Amniotic stem cell (primary cell): ENCODE measurements at places on chromosomes 4 and X.

DNA sequence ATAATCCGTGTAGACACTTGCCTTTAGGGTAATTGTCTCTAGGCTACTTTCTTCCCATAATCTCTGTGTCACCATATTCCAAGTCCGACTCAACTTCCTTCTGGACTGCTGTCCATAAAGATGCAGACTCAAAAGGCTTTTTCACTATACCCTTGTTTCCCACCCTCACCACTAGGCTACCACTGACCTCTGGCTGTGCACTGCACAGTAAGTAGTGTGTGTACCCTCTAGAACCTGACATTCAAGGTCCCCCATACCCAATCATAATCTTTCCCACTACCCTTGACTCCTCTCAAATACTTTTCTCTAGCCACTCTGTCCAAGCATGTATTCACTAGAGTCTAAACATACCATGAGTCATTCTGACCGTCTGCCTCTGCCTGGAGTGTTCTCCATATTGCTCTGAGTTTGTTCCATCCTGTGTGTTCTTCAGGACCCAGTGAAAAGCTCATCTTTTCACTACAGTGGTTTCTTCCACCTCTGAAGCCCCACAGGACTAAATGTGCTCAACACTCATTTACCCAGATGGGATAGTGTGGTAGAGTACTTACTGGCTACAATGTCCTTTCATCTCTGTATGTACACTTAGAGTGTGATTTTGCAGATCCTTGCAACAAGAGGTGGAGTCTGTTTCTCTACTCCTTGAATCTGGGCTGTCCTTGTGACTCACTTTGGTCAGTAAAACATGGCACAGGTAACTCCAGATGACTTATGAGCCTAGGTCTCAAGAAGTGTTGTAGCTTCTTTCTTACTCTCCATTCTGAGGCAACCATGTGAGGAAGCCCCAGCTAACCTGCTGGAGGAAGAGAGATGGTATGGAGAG, 17.4 kb downstream of the JADE3 start:
- no peak for DNase-seq

- DNase-seq = no peak
Observed at GRCh38 chr4:41057467-41057866, 156.9 kb downstream of the APBB2 start.

GRCh38 chr4:182380771-182381181, 137.6 kb downstream of the TENM3 start:
- no peak for DNase-seq

GRCh38 chr4:18957716-18958115, 936.2 kb upstream of the LCORL start:
- DNase-seq = no peak

- no peak for DNase-seq
Observed at GRCh38 chrX:134936542-134936941, 54.2 kb upstream of the SMIM10 start.

DNA sequence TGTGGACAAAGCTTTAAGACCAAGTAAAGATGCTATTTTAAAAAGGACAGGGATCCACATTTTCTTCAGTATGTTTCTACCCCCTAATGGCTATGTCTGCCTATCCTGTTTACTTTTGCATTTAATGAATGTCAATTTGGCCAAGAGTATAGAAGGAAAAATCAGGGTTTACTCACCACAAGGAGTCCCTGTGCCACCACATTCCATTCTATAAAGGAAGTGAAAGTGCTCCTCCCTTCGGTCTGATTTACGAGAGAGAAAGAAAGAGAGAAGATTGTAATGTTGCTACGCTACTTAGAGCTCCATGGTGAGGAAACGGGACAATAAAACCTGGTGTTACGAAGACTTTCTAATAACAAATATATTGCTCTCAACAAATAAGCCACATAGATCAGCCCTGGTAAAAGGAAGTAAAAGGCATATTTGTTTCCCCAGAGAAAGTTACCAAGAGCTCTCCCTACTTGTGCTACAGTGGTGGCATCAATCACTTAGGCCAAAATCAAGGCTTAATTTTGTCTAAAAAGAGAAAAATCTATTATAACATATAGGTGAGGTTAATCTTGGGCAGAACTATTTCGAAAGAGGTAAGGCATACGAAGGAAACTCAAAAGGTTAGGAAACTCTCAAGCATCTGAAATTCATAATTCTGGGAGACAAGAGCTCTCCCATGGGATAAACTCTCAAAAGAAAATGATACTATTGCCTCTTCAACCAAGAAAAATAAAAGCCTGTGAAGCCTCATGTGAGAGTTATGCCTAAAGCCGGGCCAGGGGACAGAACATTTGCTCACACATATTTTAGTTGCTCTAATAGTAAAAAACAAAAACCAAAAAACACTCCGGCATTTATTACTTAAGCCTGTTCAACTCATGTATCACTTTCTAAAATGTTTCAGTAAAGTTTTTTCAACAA, 29.5 kb downstream of the TAPT1 start:
- peak; percentile 27 for DNase-seq

DNA sequence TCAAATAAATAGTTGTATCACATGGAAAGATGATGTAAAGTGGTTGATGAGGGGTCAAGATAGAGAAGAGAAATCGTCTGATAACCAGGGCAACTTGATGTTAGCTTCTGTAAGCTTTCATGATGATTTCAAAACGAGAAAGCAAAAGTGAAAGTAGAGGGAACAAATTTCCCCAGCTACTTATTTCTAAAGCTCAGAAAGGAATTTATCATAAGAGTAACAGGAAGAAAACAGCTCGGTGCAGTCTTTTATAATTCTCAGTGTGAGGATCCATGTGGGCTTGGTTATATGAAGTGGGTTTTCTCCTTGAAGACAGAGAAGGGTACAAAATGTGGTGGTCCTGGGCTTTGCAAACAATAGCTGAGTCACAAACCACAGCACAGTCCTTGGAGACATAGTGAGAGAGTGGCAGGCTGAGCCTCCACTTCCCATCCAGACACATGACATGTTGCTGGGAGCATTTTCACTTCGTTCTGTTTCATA, 32.1 kb upstream of the GLRA2 start:
- no peak for DNase-seq

GRCh38 chrX:39536211-39536610, 561.5 kb downstream of the BCOR start:
- DNase-seq = no peak

DNA sequence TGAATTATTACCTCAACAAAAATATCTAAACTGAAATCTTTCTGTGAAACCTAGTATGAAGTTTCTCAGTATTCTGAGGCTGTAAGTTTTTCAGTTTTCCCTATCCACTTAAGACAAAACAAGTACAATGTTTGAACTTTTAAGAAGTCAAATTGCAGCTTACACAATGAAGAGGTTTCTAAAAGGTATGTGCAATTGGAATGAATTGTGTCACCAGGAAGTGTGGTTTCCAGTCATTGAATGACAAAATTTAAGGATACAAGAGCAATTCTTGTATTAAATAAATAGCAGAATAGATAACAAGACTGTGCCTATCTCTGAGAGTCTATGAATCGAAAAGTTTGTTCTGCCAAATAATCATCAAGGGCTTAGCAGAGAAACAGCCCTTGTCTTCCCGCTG, 207.3 kb downstream of the ANKRD50 start:
- DNase-seq = no peak
